ENCODE measurements at places on chromosomes 7 and 10.

DNA sequence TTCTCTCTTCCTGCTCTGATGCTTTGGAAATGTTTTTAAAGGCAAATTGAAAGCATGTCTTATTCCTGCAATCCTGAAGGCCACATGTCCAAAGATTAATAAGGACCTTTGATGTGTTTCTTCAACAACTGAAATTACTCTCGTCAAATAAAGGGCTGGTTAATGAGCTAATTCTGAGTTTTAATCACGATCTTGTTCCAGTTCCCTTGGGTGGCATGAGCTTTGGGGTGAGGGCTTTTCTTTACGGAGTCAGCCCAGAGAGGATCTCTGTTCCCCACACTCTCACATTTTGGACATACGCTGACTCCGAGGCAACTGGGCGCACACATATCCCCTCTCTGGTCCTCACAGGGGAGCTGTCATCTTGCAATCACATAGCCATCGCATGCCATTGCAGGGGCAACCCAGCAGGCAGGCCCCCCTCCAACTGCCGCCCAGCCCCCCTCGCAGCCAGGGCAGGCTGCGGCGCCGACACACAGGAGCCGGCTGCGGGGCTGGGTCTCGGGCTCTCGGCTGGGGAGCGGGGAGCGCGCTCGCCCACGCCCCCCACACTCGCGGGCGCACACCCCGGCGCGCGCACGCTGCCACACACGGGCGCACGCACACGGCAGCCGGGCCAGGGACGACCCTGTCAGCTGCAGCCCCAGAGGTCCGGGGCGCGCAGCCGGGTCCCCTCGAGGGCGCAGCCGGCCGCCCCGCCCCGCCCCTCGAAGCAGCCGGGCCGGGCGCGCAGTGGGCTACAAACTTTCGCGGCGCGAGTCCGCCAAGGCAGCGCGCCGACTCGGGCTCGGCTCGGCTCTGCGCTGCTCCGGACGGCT is at the start of gene GDF10:
GDF10 (plus strand) TSS at position 587 of the 818 bp plus-strand sequence. CDS start 455 bp downstream, outside the sequence.
- no peak for DNase-seq

GRCh38 chr7:47945261-47946015 is 2.8 kb downstream of the PKD1L1 start:
- DNase-seq = peak; percentile 43

- DNase-seq = no peak
Observed at GRCh38 chr7:12423355-12423996, 19.8 kb upstream of the VWDE start.

DNA sequence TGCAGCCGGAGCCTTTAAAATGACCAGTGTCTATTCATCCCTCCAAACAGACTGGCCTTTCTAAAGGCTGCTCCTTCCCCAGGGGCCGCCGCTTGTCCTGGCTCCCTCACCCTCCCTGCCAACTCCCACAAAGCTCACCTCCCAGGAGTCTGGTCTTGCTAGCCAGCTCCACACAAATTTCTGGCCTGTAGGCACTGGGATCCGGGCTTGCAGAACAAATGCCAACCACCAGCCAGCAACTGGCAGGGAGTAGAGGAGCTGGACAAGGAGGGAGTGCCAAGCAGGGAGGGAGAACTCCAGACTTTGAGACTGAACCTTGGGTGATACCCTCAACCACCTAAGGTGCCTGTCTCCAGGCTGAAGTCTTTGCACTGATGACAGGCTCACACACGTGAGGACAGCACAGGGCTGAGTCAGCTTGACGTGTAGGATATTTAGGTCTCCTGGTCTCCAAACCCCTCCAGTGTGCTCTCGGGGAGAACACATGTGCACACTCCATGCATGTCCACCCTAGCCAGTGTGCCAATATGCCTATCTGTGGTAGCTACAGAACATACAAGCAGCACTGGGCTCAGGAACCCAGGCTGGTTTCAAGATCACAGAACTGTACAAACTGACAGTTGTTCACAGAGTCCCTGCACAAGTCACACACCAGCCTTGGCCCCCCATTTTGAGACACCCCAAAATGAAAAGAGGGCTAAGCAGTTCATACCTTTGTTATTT is 6.0 kb downstream of the PAX2 start:
- no peak for DNase-seq

- DNase-seq = no peak
Observed at GRCh38 chr10:133247681-133248333, 10.2 kb downstream of the VENTX start.

DNA sequence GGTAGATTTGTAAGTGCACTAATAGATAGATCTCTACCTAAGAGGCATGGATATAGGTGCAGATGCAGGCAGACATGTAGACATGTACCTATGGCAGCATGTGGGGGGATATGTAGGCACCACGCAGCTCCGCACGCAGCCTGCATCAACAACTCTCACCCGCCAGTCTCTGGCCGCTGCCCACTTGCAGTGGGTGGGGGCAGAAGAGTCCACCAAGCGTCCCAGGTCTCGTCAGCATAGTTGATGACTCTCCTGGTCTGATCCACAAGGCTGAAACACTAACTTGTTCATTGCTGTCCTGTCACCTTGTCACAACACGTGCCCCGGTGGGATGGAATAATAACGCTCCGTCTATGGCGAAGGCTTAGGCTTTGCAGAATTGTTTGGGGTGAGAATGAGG is 252.0 kb downstream of the ADARB2 start:
- no peak for DNase-seq

GRCh38 chr10:128007056-128007455 is 100.2 kb downstream of the PTPRE start:
- no peak for DNase-seq

GRCh38 chr7:129742256-129742655 is 130.7 kb downstream of the NRF1 start:
- DNase-seq = no peak

- DNase-seq = no peak
Observed at GRCh38 chr10:5617521-5617920, 48.9 kb downstream of the ASB13 start.

GRCh38 chr10:78139341-78139740 is 105.7 kb downstream of the RPS24 start:
- DNase-seq = no peak

DNA sequence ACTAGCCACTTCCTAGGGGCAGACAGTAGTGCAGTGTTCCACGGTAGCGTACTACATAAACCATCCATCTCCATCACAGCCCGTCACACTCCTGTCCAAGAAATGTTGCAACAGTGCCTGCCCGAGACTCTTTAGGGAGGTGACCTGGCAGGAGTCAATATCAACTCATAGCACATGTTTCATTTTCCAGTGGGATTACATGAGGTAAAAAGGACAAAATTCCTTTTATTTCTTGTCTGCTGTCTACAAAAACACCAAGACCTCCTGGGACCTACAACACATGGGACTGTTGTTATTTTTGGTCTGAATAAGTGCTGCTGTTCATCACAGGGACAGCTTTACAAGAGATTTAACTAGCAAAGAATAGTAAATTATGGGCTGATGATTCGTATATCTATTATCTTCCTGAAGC is 99.9 kb downstream of the MPP7 start:
- DNase-seq = no peak

DNA sequence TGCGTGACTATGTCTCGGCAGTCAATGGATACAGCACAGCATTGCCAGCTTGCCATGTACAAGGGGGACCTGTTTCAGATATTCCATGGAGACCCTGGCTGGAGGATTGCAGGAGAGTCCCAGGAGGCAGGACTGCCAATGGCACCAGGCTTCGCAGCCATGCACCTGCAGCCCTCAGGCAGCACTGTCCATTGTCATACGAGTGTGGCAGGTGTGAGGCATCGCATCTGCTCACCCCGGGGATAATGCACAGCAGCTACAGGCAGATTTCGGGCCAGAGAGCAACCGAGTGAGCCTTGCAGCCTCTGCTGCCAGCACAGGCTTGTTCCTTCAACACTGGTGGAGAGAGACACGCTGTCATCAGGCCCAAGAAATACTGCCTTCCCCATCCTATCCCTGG is 415.1 kb downstream of the PAXIP1 start:
- DNase-seq = no peak

- no peak for DNase-seq
Observed at GRCh38 chr7:127803626-127804025, 151.6 kb downstream of the SND1 start.

DNA sequence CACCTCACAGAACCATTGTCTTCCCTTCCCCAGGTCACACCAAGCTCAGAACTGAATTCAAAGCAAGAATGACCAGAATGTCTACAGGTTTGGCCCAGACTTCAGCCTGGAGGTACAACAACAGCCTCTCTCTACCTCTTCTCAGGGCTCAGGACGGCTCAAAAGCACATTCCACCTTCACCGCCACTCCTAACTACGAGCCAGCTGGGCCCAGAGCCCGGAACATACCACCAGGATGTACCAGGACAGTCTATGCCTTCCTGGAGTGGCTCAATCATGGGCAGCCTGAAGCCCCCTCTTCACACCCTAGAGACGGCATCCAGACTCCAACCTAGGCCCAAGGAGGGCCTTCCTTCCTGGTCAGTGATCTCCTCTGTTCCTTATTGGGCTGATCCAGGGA is 41.6 kb downstream of the ANXA8 start:
- DNase-seq = no peak

- DNase-seq = no peak
Observed at GRCh38 chr7:24835643-24836042, 78.4 kb upstream of the GSDME start.

DNA sequence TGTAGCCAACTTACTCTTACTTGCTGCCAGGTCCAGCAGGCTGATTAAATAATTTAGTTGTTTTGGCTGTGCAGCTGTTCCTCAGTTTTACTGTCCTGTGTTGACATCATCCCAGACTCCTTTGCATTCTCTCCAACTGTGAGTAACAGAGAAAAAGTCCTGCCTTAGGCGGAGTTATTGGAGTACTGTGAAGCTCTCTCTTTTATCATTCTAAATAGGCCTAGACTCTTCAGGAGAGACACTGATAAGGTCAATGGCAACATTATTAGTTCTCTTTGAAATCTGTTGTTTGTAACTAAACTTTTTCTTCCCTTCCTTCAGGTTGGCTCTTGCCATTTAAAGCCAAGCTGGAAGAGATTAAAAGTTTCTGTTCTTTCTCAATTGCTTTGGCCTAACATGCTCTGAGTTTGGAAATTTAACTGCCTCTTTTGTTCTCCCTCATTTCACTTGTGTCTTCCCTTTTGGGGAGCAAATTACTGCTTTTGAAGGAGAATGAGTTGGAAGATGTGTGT is 215.7 kb upstream of the CSTF2T start:
- no peak for DNase-seq

- DNase-seq = no peak
Observed at GRCh38 chr7:130560972-130561371, 69.1 kb downstream of the MEST start.

DNA sequence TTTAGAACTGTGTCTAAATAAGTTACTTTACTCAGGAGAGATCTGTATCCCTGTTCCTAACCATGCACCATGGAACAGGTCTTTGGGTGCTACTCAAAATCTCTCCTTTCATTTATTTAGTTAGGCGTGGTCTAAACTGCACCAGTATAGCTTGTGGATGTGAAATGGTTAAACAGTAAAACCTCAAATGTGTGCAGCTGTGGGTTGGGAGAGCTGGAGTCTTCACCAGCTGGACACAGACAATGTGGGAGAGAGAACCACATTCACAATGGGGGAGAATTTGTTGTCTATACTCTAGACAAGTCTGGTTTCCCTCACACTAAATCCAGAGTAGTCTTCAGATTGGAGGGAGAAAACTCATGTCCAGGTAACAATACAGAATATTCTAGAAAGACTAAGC is 31.2 kb upstream of the IKZF1 start:
- DNase-seq = no peak

DNA sequence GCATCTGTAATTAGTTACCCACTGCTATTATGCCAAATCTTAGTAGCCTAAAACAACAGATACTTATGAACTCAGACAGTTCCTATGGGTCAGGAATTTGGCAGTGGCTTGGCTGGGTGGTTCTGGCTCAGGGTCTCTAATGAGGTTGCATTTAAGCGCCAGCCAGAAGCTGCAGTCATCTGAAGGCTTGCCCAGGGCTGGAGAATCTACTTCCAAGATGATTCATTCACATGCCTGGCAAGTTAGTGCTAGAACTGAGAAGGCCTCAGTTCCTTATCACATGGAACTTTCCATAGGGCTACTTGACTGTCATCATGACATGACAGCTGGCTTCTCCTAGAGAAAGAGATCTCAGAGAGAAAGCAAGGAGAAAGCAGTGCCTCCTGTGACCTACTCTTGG is 121.3 kb downstream of the AVL9 start:
- no peak for DNase-seq

DNA sequence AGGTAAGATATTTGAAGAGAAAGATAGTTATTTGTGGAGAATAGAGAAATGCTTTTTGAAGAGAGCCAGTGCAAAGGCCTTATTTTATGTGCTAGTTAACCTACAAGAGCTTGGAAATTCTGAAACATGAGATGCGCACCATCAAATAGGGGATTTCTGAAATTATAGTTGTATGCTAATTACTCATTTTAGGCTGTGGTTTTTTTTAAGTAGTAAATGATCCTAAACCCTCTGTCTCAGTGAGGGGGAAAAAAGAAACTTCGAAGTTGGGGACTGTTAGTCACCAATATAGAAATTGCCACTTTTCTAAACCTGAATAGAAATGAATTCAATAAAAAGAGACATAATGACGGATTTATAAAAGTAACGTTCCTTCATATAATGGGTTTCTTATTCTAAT is 119.3 kb upstream of the MDFIC start:
- DNase-seq = no peak

DNA sequence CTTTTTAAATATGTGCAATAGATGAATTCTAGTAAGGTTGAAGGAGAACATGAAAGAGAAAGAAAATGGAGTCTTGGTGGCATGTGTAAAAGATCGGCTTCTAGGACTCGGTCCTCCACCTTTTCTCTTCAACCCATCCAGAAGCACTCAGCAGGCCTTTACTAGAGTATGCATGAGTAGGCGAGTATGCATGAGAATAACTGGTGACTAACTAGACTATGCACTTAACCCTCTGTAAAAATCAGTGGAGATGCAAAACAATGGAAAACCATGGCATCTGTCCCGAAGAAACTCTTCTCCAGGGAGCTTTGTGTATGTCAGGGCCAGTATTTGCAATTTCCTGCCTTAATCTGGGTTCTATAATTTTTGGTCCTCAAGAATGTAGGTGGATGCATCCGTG is 40.0 kb upstream of the GRB10 start:
- no peak for DNase-seq

DNA sequence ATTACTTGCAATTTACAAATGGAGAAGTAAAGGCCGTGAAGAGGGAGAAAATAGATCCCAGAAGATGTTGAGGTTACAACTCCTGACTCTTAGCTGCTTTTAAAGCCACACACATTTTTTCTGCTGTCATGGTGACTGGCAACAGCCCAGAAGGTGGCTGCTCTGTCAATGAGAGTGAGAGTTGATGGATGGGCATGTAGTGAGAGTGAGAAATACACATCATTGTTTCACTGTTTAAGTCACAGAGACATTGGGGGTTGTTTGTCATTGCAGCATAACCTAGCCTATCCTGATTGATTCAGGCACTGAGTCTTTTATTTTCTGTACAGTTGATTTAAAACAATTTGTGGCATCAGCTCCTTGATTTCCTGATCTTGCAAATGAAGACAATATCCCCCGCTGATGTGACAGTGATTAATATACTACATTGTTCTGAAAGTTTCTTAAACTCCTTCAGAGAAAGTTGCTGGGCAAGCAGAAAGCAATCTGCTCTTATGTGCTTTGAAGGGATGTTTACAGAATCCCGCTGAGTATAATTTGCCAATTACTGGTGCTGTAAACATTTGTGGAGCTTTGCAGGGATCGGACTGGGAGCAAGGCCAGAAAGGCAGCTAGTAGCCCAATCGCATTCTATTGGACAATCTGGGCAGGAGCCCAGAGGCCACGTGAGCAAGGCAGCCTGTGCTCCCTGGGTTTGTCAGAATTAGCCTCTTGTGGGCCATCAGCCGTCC is 229.6 kb downstream of the PRPF18 start:
- DNase-seq = no peak

GRCh38 chr10:23368816-23369640 is 24.4 kb upstream of the C10orf67 start:
- DNase-seq = no peak

- no peak for DNase-seq
Observed at GRCh38 chr10:88342733-88343310, 240.3 kb downstream of the RNLS start.
